ENCODE measurements at places on chromosomes 3 and 15.

- DNase-seq, result no peak
Measured at GRCh38 chr15:66936109-66936860, 129.1 kb upstream of the SMAD3 start.

GRCh38 chr3:183731611-183732010, 34.0 kb downstream of the YEATS2 start:
- no peak for DNase-seq

DNA sequence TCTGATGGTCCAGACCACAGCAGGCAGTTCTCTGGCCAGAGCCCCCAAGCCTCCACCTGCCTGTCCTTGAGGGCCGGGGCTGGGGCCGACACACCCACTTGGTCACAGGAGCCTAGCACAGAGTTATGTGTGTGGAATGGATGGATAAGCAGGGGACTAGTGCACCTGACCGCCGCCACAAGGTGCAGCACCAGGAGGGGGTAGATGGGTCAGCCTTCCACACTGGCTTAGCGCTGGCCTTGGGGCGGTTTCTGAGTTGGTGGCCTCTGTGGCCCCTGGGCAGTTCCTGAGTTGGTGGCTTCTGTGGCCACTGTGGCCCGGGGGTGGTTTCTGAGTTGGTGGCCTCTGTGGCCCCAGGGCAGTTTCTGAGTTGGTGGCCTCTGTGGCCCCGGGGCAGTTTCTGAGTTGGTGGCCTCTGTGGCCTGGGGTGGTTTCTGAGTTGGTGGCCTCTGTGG, 75.8 kb downstream of the FBLN2 start:
- no peak for DNase-seq

DNA sequence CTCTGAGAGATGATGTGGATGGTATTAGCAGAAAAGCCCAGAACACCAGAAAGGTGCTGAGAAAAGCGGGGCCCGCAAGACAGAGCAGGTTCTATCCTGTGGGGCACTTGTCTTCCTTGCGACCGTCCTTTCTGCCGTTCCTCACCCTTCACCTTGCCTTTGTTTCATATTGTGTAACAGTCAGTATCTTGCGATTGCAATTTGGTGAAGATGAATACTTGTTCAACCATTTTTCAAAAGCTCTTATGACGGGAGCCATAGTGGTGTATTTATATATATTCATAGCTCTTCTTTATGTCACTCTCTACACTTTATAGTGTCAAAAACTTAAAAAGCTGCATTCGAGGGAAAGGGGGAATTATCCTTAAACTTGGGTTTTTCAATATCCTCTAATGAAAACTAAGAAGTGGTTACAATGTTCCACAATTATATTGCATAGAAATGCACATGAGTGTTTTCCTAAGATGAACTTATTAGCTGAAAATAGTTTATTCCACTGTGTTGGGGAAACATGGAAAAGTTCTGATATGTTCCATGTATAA, 797 bp downstream of the MAP3K13 start:
- DNase-seq, result peak; percentile 28

DNA sequence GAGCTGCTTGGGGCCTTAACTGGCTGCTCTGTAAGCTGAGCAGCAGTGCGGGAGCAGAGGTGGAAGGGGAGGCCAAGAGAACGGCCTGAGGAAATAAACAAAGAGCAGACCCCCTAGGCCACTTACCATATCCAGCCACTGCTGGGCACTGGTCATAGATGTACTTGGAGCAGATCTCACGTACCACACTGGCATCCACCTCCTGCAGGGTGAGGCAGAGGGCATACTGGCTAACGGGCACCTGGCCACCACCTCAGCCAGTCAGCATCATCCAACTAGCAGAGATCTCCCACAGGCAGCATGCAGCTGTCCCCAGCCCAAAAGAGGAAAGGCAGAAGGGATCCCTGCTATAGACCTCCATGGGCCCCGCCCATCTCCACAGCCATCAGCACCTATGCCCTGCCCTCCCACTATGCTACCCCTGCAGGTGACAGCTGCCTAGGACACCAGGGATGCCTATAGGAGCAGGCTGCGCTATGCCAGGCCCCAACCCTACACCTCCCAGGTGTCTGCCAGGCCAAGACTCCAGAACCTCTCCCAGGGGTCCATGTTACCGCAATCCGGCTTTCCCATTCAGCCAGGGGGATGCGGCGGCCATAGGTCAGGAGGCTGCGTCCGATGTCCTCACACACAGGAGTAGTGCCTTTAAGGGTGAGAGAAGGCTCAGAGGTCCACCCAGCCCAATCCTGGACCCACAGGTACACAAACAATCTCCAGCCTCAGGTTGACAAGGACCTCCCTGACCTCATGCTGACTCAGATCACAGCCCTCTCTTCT, 4.6 kb upstream of the COL7A1 start:
- no peak for DNase-seq

- no peak for DNase-seq
Measured at GRCh38 chr15:69096196-69096595, 64.2 kb upstream of the GLCE start.

DNA sequence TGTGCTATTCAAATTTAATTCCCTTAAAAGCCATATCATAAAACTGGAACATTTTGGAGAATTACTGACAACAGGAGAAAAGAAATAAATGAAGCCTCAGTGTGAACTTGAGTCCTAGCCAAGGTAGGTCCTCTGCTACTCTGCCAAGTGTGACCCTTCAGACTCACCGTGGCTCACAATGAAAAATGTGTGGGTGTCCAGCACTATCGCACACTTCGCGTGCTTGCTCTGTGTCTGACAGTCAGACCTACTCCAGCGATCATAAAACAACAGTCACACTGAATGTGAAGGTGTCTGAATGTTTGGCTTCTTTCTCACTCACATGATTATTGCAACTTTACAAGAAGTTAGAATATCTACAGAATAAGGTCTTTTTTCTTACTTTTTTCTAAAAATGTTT, 65.8 kb upstream of the TRA2B start:
- no peak for DNase-seq

- DNase-seq, result peak; percentile 22
Measured at GRCh38 chr15:70853973-70854665, at the start of gene LARP6. Gene LARP6, minus strand, starts transcription at chr15:70854157. Its CDS starts 69 bp downstream, at chr15:70854088.

- no peak for DNase-seq
Measured at GRCh38 chr3:129658110-129658843, 51.8 kb upstream of the PLXND1 start.

DNA sequence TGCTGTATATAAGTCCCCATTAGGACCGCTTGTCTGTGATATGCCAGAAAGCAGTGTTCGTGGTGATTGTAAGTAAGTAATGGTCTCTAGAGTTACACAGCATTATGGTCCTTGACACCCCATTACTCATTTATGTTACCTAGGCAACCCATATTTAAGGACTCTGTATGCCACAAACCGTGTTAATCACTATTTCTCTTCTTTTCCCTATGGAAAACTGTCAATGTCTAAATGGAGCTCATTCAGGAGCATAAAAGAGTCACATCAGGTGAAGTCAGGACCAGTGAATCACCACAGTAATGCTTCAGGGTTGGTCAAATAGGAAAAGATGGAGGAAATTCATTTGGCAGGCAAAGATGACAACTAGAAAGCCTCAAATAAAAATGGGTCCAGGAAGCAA, 146.6 kb upstream of the PEX5L start:
- no peak for DNase-seq

- no peak for DNase-seq
Measured at GRCh38 chr15:38398134-38398533, 55.8 kb upstream of the FAM98B start.

DNA sequence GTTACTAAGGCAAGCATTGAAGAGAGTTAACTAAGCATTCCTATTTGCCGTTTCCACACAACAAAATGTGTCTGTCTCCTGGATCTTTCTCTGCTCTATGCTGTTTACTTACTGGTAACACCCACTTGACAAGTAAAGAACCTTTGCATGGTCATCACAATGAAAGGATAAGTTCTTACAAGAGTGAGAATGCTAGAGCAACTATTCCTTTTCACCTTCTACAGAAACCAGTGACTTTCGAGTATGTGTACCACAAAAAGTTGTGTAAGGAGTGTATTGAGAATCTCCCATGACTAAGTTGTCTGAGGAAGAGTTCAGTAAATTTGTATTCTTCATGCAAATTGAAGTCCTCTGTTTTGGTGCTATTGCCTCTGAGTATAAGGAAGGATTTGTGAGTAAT, 10.8 kb downstream of the TIPARP start:
- no peak for DNase-seq

DNA sequence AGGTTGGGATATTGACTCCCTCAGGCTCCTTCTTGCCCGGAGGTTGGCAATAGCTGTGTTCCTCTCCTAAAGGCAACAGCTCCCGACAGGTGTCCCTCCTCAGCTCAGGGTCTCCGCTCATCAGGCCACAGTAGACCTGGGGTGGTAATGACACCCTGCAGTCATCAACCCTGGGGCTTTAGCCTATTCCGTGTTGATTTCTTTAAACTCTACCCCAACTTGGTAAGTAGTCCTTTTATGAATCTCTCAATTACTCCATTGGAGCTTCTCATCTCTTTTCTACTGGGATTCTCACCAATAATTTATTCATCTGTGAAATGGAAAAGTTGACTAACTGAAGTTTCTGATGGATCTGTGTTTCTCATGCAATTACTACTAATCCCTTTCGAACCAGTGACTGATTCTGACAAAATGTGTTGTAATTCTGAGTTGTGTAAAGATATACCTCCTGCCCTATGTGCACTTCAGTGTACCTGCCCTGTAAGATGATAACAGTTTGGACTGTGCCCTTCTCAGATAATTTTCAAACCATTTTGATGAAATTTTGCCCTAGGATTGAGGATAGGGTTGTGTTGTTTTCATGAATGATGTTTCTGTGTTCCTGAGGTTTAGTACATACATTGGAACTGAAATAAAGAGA, 89.7 kb downstream of the RPL39L start:
- no peak for DNase-seq

DNA sequence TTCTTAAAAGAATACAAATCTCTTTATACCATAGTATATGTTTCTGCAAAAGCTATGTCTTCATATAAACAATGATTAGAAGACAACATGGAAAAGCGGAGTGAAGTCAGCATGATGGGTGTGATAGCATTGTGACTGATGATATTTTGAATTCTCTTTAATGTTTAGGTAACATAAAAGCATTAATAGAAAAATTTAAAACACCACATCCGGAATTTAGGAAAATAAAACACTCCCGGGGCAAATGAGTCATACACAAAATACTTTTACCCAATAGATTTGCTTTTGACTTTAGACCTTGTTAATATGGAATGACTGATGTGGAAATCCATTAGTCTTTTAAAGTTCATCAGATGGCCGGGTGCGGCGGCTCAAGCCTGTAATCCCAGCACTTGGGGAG, 134.7 kb downstream of the P3H2 start:
- no peak for DNase-seq

DNA sequence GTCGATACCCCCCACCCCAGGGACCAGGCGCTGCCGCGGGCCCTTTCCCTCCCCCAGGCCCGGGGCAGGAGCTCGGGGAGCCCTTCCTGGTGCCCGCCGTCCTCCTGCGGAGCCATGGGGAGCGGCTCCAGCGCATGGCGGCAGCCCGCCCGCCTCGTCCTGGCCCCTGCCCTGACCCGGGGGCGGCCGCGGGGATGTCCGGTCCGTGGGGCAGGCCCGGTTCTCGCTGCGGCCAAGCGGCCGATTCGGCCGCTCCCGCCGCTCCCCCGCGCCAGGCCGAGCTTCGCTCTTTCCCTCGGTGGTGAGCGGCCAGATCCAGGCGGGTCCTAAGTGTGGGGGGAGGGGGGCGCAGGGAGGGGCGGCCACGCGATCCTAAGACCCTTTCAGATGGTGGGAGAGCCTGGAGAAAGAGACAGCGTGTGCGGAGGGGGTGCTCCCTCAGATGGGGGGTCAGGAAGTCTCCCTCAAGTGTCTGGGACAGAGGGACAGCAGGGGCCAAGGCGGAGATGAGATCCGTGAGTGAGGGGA, 1.3 kb downstream of the NEIL1 start:
- no peak for DNase-seq

- no peak for DNase-seq
Measured at GRCh38 chr3:43192028-43192427, 86.1 kb upstream of the POMGNT2 start.

DNA sequence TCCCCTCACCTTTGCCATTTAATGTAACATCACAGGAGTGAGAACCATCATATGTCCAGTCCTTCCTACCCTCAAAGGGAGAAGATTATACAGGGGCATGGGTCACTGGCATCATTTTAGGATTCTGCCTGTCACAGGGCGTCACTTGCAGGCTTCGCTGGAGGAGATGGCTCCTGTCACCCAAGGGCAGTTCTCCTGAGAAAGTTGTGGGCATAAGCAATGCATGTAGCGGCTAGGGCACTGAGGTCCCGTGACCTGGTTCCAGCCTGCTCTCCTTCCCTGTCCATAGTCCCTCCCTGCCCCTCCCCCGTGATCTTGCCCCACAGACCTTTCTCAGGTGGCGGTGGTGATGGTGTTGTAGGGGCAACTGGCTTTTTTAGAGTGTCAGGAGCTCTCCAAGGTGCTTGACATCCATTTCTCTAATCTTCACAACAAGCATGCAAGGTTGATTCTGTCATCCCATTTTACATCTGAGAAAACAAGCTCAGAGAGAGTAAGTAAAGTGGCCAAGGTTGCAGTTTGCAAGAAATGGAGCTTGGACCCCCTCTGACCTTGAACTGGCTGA, 241.5 kb upstream of the CTDSPL start:
- no peak for DNase-seq

DNA sequence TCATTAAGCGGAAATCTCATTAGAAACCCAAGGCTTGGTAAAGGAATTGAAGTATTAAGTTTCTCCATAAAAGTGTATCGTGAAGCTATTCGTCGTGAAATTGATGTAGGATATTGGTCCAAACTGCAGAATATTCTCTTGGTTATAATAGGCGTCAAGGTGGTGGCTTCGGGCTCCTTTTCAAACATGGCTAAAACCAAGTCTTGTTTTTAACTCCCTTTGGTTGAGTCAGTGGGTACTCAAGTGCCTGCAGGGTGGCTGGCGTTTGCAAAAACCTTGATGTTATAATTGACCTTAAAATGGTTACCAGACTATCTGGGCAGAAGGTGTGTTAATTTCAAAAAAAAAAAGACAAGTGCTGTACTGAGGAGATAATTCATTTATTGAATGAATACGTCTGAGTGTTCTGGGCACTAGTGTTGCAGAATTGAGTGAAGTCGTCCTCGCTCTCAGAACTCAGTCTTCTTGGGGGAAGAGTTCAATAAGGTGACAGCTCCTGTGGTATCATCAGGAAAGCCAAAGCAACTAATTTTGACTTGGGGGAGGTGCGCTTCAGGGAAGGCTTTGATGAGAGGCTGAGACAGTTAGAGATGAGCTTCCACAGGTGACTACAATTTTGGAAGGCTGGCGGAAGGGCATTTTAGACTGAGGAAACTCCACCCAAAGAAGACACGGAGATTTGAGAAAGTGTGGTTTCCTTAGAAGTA, 1.5 kb downstream of the UBE2Q2 start:
- peak; percentile 39 for DNase-seq
